ENCODE measurements at places on chromosomes 2 and 18.

- DNase-seq = no peak
Observed at GRCh38 chr2:27582129-27582694, 630 bp upstream of the ZNF512 start.

GRCh38 chr2:64651590-64651989, 2.1 kb downstream of the SERTAD2 start:
- no peak for DNase-seq

DNA sequence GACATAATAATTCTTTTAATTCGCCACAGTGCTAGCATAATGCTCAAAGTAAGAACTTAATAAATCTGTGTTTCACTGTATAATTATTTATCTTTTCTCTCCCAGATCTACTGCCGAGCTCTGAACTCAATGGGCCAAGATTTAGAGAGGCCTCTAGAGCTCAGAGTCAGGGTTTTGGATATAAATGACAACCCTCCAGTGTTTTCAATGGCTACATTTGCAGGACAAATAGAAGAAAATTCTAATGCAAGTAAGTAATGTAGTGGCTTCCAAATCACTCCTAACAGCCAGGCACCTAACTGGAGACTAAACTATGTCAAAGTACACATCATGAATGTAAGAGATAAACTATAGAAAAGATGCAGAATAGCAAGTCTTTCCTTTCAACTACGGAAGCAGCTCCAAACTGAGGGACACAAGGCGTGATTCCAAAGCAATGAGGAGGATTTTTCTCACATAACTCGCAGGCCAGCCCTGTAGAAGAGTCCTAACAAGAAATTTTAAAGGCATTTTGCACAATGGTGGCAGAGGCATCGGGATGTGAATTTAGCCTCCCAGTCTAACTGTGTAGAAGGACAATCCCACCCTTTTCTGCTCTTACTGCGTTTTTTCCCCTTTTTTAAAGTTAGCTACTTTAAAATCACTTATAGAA, 12.0 kb downstream of the DSG1 start:
- no peak for DNase-seq

DNA sequence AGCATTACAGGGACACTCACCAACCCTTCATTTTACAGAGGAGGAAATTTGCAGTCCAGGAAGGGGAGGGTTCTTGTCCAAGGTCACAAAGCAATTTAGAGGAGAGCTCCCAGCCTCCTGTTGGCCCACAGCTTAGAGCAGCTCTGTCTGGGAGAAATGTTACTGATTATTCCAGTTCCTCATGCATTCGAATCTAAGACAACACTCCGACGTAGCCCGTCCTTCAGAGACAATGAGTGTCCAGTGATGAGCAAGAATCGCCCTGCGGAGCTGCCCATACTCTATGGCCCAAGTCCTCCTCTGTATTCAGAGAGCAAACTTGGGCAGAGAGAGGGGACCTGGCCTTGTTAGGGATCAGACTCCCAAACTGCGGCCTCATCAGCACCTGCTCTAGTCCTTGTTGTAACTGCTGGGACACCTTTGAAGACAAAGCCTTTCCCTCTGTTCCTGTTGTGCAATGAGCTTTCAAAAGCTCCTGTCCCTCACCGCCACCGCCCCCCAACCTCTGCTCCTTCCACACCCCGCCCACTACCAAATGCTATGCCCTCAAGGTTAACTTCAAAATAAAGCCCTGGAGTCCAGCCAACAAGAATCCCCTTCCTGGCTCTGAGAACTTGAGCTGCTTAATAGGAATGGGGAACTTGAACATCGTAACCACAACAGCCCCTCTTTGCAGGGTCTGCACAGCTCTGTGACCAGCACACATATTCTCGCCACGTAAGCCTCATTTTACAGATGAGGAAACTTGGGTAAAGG, 234.8 kb upstream of the SMAD2 start:
- DNase-seq = peak; percentile 31

DNA sequence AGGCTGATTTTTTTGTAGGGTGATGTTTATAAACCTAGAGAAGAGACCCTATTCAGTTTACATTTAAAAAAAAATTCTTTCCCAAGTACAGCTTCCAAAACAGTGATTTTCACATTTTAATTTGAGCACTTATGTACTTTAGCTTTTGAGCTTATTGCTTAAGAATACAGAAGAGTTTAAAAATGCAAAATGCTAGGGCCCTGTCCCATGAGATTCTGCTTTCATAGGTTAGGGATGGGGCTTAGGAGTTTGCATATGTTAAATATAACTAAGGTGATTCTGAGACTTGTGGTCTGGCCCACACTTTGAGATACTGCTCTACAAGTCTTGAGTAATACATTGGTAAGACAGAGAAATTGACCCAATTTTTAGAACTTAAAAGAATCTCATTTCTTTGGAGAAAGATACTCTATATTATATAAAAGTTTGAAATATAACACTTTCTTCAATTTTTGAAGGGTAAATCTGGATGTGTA, 137.3 kb upstream of the CWC22 start:
- no peak for DNase-seq

DNA sequence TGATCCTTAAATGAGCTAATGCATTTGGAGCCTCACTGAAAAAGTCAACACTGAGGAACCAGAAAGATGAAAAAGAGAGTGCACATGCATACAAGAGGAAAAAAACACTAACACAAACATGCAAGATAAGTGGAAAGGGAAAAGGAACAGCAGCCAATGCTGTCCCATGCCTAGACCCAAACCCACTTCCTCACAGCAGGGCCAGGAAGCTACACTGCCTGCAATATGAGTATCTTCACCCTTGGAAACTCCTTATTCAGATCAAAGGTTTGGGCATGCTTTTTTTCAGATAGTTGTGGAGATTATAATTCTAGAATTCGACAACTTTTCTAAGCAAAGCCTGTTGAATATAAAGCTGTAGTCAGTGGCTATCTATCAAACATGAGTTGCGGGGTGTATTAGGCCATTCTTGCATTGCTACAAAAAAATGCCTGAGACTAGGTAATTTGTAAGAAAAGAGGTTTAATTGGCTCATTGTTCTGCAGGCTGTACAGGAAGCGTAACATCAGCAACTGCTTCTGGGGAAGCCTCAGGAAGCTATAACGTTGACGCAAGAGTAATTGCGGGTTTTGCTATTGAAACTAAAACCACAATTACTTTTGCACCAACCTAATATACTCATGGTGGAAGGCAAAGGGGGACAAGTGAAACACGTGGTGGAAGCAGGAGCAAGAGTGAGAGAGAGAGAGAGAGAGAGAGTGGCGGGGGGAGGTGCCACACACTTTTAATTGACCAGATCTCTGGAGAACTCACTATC, 138.2 kb downstream of the MBD2 start:
- no peak for DNase-seq

DNA sequence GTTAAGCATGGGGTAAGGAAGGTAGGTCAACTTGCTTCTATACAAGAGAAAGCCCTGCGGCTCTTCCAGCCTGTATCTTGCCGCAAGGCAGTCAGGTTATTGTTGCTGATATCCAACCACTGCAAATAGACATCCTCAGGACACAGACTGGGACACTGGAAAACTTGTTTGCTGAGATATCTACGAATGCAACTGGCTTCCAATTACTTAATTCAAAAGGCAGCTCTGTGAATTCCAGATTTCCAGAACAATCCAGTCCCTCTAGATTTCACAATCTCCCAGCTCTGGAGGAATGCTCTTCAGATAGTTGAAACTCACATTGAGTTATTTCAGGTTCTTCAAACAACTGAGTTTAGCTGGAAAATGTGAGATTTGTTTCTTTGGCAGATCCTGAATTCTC, 34.6 kb upstream of the SP9 start:
- no peak for DNase-seq

GRCh38 chr2:11560806-11561205, 27.0 kb downstream of the GREB1 start:
- no peak for DNase-seq

GRCh38 chr2:231661422-231662027, 46.8 kb upstream of the PTMA start:
- DNase-seq = no peak

- no peak for DNase-seq
Observed at GRCh38 chr2:238861013-238861730, 13.3 kb downstream of the TWIST2 start.

DNA sequence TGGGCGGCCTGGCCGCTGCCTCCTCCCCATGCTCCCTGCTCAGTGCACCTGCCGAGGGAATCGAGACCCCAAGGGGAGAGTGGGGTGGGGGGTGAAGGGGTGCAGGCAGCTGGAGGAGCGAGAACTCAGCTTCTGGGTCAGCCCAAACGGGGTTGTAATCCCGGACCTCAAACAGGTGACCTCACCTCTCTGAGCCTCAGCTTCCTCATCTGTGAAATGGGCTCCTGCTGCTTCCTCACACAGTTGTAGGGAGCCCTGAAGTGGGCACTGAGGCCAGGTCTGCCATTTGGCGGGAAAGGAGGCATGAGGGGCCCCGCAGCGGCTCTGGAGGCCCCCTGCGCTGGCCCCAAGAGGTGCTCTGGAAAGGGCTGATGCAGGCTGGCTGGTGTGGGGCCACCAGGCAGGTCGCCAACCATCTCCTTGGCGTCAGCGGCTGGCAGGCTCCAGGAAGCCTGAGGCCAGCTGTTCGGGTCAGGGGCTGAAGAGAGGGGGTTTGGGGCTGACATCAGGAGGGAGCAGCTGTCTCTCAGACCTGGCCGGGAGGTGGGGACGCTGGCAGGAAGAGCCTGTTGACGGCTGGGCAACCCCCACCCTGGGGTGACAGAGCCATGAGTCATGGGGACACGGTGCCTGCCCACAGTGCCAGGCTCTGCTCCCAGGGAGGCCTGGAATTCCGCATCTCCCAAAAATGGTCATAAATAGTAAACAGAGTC, 4.9 kb downstream of the KLHL30 start:
- peak; percentile 68 for DNase-seq

GRCh38 chr2:2834516-2835254, 503.6 kb upstream of the MYT1L start:
- DNase-seq = no peak

GRCh38 chr2:96859099-96859649, 1.4 kb upstream of the ANKRD39 start:
- DNase-seq = no peak

GRCh38 chr18:13236411-13236810, 17.9 kb downstream of the LDLRAD4 start:
- DNase-seq = no peak

GRCh38 chr2:7109533-7109885, 192.3 kb downstream of the RNF144A start:
- DNase-seq = no peak

GRCh38 chr2:226215902-226216503, 583.6 kb downstream of the IRS1 start:
- peak; percentile 69 for DNase-seq

DNA sequence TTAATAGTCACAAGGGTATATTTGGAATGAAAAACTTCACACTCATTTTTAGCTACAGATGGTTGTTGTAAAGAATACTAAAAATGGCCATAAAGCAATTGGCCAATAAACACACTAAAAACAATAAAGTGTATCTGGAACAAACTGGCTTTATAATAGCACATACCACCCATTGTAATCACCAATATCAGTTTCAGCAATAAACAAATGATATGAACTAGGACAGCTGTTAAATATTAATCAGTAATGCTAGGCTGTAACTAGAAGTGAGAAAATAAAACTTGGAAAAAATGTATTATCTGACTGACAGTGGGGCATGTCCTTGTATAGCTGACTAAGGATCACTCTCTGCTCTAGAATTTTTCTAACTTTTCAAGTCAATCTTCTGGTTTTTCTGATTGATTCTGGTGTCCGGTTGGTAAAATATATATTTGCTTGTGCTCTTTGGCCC, 312.5 kb downstream of the RND3 start:
- DNase-seq = no peak

DNA sequence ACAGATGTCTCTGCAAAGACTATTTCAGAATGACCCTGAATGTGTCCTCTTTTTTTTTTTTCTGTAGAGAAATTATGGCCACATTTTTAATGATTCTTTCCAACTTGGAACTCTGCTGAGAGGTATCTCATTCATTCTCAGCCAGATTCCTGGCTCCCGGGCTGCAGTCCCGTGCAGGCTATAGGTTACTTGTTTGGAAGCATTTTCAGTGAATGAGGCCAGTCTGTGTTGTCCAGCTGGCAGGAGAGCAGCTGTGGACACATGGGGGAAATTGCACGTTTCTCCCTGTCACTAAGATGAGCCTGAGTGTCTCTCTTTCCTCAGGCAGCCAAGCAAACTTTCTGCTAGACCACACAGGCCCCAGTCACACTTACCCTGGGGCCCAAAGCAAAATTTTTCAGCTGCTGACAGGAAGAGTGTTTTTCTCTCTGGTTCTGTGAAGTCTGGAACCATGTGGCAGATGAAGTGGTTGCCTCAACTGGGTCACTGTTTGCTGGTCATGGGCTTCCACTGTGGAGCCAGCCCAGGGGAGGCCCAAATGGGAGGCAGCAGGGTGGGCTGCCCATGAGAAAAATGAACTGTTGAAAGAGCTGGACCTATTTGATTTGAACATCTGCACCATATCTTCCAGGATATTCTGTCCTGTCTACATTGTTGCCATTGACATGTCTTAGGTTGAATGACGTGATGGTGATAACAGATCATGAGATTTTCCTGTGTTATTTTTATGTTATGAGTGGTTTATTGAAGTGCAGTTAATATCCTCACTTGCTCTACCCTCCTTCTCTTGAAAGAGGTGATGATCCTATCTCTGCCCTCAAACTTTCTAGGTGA, 431.2 kb downstream of the LPIN1 start:
- no peak for DNase-seq

DNA sequence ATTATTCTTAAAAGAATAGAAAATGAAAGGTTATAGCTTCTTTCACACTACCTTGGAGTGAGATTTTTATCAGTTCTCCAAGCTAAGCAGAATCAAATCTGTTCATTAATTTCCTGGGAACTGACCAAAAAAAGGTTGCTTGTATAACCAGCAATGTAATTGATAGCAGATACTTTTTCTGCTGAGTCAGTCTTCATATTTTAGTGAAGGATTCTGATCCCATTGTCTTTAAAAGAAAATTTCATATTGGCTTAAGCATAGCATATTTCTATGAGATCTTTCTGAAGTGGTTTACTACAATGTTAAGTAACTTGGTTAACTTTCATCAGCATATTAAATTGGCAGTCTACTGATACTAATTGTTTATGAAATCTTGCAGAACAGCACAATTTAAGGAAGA, 338.0 kb downstream of the TMX3 start:
- no peak for DNase-seq

DNA sequence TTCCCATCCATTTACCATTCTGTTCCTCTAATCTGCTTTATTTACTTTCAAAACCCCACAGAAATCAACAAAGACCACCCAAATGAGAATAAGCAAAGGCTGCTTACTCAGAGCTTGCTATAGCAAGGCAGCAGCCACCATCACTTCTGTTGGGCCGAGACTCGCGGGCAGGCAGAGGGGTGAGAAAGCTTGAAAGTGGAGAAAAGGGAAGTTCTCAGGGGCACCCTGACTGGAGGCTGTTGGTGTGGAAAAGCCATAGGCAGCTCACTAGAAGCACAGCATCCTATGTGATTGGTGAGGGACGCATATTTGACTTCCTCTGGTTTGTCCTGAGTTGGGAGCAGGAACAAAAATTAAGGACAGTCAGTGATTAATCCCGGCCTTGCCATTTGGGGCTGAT, 269.7 kb upstream of the THSD7B start:
- DNase-seq = no peak

DNA sequence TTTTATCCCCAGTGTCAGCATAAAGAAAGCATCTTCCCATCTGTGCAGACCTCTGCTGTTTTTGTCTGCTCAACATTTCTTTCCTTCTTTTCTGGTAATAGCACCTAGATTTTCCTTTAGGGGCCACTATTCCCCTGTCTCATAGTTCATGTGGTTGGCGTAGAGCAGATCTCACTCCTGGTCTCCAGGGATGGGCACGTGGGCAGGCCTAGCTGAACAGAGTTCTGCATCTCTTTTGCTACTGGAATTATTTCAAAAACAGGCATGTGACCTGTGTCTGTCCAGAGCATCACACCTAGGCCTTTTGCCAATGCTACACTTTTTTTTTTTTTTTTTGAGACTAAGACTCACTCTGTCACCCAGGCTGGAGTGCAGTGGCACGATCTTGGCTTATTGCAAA, 17.7 kb upstream of the ICOS start:
- no peak for DNase-seq
